SK-N-SH treated with all-trans-retinoic acid at 6 μM for 48 hours (cell line): ENCODE measurements at places on chromosomes 6 and 20.

DNA sequence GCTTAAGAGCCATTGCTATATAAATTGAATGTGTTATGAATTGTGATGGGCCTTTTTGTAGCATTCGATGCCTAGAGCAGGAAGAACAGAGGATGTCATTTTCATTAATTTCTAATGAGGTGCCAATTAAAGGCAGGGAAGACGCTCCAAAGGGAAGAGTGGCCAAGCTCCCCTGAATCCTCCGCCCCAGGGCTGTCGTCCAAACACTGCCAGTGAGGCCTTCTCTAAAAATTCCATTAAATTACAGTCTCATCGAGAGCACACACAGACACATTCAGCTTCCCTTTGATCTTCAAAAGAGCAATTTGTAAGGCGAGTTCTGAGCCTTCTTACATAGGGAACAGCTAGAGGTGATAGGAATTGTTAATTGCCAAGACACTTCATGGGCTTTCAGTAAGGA is 300.0 kb downstream of the ZFAND3 start:
- ATAC-seq, result no peak

- no peak for ATAC-seq
These were observed 117.4 kb downstream of the MAFB start for GRCh38 chr20:40571639-40572038.

GRCh38 chr20:63042448-63043071 is 35.8 kb upstream of the BHLHE23 start:
- no peak for ATAC-seq

DNA sequence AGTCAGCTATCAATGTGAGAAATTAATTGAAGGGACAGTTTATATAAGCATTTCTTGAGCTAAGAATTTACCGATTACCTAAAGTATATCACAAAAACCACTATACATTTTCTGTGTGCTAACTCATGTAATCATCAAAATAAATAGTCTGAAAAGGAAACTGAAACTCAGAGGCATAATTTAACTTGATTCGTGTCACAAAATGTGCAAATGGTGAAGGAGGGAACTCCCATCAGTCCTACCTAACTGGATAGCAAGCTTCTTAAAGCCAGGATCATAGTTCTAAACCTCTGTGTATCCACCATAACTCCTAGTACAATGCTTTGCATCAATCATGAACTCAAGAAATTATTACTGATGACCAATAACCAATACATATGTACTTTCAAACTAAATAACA is 91.0 kb downstream of the ASCC3 start:
- no peak for ATAC-seq

GRCh38 chr20:64050261-64051032 is 1.0 kb upstream of the SOX18 start:
- no peak for ATAC-seq

- no peak for ATAC-seq
These were observed 330.6 kb upstream of the IMPG1 start for GRCh38 chr6:76403064-76403463.

DNA sequence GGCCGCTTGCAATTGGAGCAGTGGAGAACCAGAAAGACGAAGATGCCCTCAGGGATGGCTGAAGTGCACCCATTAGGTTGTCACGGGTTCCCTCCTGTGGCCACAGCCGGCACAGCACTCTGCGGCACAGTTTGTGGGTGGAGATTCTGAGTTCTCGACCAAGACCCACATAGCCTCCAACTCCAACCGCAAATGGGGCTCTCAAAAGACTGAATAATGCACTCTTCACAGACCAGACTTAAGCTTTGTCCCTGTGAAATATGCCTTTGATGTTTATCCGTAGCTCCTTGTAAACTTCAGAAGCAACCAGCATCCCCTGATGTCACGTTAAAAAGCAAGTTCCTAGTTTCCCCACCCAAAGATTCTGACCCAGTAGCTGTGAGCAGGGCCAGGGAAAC is 934 bp upstream of the CST9 start:
- peak; percentile 98 for ATAC-seq

DNA sequence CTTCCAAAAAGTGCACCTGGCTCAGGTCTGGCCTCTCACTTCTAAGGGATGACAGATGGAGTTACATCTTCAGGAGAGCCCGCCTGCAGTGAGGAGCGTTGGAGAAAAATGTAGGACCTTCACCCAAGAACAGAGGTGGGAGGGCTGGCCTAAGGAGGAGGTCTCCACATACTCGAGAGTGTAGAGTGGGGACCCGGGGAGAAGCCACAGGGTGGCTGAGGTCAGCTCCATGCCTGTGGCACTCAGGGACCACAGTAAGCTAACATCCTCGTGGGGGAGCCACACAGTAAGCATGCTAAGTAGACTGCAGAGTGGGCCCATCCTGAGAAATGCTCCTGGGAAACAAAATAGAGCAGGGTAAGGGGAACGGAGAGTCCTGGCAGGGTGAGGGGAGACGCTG is 24.0 kb downstream of the AAR2 start:
- ATAC-seq, result no peak; the same call in 2 of the 3 replicates

DNA sequence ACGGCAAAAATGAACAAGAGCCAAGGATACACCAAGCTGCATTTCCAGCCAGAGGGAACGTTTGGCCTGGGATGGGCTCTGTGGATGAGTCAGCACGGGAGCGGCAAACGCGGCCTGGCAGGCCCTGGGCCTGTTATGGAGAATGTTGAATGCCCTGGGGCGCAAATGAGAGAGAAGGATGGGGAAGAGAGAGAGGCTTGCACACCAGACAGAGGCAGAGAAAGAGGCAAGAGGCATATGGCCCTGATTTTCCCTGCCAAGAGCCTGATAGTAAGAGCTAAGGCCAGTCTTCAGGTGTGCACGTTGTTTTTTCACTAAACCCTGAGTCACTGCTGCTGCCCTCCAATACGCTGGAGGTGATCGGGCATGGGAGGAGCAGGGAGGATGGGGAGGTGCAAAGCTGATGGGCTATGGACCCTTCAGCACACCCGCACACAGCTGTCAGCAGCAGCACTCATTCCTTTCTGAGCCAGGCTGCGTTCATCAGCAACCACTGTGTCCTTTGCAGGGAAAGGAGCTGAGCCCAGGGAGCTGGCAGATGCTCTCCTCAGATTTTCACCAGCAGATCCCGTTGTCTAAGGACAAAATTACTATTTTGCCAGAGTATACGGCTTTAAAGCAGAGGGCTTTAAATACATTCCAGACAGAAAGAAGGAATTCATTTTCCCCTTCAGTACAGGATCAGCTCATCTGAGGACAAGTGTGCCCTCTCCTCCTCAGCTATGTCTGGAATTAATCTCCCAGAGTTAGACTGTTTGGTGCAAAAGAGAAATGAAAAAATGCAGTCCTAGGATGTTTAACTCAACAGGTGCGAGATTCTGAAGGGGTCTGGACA is 61.7 kb upstream of the SLC22A23 start:
- ATAC-seq, result peak; percentile 82

DNA sequence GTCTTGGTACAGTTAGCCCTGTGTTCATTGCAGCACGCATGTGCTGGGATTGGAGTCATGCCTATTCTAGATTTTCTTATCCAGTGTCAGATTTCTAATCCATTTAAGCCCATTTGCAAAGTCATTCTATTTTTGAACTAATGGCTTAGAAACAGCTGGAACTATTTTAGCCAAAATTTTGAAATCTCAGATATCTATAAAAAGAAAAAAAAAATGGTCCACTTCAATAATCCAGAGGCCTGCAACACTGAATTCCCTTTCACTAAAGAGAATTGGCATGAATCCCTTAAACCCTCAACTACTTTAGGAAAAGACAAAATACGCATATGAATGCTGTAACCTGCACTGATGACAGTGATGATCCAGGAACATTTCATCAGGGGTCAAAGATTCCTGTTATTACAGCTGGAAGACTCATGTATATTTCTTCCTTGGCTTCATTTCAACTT is 1.5 kb downstream of the COL21A1 start:
- ATAC-seq, result peak; percentile 45; the same call in 1 of the 3 replicates

- no peak for ATAC-seq
These were observed 2.6 kb downstream of the BNIP5 start for GRCh38 chr6:36333931-36334725.

- ATAC-seq, result peak; percentile 78
These were observed 17.8 kb downstream of the SLC22A1 start for GRCh38 chr6:160139420-160139851.
